ENCODE measurements at places on chromosomes 1 and 21. TPM values are rescaled to one million over a fixed set of nuclear protein-coding genes. Genes with fewer than 3 reads are reported as not detected.

DNA sequence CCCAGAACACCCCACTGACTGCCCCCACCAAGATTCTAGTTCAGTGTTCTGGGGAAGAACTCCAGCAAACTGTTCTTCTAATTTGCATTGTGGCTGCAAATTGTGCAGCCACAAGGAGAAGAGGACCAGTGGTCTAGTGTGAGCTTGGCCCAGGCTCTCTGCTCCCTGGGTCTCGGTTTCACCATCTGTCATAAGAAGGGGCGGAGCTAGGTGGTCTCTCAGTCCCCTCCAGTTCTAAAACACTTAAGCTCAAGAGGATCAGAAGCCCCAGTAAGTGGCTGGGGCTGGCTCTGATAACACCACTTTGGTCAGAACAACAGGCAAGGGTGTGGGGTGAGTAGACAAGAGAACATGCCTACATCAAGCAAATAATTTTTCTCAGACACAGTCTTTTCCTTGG, 99.9 kb downstream of the BEND5 start:
- DNase-seq: no peak

DNA sequence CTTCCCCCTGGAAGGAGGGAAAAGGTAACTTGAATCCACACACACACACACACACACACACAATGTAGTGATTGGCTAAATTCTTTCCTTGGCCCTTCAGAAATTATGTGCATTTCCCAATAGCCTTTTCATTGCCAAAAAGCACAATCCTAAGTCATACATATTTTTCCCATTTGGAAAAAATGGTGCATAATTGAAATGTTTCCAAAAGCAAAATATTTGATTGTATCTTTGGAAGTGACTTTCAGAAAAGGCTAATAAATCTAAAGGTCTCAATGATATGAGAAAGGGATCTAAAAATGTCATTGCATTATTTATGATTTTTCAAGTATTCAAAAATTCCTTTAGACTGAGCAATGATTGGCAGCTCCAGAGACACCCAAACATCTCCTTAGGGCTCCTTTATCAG, 43.5 kb upstream of the NEK7 start:
- DNase-seq: peak; percentile 90

The KCNJ15 gene
- 0.76 TPM for polyA plus RNA-seq

DNA sequence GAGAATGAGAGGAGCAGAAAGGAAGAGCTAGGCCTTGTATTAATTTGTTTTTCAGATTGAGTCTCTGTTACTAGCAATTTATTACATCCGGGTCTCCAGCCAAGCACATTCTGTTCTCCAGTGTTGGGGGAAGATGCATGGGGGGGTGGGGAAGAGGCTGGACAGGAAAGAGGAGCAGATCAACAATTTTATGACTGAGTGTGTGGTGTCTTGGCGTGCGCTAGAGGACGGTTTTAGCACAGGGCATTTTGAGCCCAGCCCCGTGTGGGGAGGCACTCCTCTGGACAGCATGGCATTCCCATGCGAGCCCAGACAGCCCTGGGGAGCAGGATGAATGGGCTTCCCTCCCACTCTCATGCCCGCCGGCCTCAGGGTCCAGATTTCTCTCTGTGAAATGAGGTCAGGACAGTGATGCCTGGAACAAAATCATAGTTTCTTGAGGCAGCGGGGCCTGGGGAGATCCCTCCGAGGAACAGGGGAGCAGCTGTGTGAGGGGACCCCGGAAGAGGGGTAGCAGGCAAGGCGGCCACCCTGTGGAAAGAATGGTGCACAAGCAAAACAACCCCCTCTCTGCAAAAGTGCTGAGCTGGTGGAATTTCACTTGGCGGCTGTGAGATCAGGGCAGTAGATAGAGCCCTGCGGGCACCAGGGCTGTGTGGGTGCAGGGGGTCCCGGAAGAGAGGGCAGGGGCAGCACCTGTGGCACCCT, 16.3 kb downstream of the SOX13 start:
- peak; percentile 76 for DNase-seq

- no peak for DNase-seq
These were observed 1.5 kb downstream of the MED8 start for GRCh38 chr1:43387976-43388599.

The SHISAL2A gene
- 4.2 TPM for polyA plus RNA-seq

- no peak for DNase-seq
These were observed 31.3 kb downstream of the NVL start for GRCh38 chr1:224298346-224299330.
